ENCODE measurements at places on chromosomes 2 and 18.

- DNase-seq = no peak
These were observed 41.1 kb downstream of the MBD2 start for GRCh38 chr18:54183390-54183789.

DNA sequence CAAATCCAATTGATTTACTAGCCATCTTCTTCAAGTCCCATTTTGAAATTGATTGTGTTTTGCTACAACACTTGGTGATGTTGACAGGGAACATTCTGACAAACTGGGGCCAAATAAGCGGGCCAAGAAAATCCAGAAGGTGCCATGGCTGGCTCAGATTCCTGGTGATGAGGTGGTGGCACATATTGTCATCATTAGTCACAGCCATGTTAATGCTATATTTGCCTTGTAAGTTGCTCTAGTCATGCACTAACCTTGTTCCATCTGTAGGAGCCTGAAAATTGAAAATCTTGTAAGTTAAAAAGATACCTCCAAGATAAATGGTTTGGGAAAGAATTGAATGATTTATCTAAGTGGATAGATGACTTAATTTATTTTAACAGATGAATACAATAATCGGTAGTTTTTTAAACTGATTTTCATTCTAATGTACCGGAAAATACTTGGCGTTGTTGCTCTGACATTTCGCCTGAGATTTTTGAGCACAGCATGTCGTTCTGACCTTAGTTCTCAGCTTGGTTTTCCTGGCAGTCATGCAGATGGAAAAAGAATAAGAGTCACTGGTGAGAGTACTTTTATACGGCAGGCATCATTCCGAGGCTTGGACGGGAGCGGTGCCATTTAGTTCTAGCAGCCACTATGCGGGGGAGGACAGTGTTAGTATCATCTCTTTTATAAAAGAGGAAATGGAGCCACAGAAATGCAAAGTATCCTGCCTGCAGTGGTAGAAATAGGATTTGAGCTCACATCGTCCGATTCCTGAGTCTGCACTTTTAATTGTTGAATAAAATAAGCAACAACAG, 133.9 kb downstream of the ZNF532 start:
- DNase-seq = no peak

GRCh38 chr18:28004606-28005005, 172.3 kb downstream of the CDH2 start:
- no peak for DNase-seq

- DNase-seq = no peak
These were observed 18.9 kb downstream of the ATP8B1 start for GRCh38 chr18:57784034-57784800.

DNA sequence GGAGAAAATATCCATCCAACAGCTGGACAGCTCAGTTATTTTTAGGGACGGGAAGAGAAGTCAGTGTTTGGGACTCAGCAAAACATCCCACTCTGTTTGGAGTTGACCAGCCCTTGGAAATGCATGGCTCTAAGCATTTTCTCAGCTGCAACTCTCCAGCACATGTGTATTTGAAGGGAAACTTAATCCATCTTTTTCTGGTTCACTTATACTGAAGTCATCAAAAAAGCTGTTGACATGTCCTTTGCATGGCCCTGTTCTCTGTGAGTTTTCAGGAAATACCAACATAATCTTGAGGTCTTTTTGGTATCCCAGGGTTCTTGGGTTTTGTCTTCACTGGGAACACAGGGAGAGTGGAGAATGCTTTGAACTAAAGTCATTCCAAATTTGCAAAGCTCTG, 91.9 kb upstream of the CELF4 start:
- no peak for DNase-seq

DNA sequence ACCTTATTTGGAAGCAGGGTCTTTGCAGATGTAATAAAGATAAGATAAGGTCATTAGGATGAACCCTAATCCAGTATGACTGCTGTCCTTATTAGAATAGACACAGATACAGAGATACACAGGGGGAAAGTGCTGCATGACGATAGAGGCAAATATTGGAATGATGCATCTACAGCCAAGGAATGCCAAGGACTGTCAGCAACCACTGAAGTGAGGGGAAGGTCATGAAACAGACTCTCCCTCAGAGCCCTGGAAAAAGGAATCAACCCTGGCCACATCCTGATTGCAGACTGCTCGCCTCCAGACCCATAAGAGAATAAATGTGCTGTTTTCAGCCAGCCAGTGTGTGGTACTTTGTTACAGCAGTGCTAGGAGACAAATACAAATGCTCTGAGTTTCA, 14.8 kb downstream of the TMEM237 start:
- no peak for DNase-seq

DNA sequence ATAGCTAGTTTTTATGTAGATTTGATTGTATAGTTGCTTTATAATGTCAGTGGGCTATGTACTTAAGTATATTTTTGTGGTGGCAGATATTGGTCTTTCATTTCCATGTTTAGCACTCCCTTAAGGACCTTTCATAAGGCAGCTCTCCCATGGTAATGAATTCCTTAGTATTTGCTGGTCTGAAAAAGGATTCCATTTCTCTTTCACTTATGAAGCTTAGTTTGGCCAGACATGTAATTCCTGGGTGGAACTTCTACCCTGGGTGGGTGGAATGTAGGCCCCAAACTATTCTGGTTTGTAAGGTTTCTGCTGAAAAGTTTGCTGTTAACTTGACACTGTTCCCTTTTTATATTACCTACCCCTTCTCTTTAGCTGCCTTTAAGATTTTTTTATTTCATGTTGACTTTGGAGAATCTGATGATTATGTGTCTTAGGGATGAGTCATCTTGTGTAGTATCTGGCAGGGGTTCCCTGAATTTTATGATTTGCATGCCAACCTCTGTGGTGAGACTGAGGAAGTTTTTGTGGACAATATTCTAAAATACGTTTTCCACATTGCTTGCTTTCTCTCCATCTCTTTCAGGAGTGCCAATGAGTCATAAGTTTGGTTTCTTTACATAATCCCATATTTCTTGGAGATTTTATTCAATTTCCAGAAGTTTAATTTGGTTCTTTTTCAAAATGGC, 65.4 kb upstream of the VRK2 start:
- DNase-seq = no peak

GRCh38 chr2:137031731-137032130, 266.4 kb downstream of the THSD7B start:
- no peak for DNase-seq

GRCh38 chr2:18243816-18244215, 316.6 kb downstream of the RDH14 start:
- no peak for DNase-seq

GRCh38 chr2:149739171-149739882, 151.8 kb upstream of the MMADHC start:
- DNase-seq = no peak

DNA sequence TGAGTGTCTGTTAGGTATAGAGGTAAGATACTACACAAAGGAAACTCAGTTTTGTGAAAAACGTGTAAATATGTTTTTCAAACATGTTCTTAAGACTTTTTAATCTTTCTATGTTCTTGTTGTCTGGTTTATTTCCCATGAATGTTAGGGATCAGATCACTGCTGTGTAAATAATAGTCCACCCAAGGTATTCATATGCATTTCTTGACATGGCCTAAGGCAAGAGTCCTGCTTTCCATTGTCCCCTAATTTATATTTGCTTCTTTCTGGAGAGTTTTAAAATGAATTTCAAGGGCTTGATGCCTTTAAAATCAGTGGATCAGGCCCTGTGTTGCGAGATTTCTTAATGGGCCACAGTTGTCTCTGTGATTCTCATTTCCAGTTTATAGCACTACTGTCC, 28.9 kb downstream of the CRIM1 start:
- no peak for DNase-seq

DNA sequence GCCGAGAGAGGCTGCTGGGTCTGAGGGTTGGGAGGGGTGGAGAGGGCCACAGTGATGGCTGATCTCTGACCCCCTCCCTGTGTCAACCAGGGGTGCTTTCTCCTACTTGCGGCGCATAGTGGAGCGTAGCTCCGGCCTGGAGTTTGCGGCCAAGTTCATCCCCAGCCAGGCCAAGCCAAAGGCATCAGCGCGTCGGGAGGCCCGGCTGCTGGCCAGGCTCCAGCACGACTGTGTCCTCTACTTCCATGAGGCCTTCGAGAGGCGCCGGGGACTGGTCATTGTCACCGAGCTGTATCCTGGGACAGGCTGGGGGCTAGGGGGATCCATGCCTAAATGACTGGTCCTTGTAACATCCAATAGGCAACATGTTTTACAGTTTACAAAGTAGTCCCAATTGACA, 20.9 kb upstream of the GMPPA start:
- DNase-seq = no peak

- no peak for DNase-seq
These were observed 2.1 kb upstream of the RGPD4 start for GRCh38 chr2:107824451-107825205.

- DNase-seq = peak; percentile 24
These were observed 120.8 kb downstream of the NFATC1 start for GRCh38 chr18:79516441-79516931.

DNA sequence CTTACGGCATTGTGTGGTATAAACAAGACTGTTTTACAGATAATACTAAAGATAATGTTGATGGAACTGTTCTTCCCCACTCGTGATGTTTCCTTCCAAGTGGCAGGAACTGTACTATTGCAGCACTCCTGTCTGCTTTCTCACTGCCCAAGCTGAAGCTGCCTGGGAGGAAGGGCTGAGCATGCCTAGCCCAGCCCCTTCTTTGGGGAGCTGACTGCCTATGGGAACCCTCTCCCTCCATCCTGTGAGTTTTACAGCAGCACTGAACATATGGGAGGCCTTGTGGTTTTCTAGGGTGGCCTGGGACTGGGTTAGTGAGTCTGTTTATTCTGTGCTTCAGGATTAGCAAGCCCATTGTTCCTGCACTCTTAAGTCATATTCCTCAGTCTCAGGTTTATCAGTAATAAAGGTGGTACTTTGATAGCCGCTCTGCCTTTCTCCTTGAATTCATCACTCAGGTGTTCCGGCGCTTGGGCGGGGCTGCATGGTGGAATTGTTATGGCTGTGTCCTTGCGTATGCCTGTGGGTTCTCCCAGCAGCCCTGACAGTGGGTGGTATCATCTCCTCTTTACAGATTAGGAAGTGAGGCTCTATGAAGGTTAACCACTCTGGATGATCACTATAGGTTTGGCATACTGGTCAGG, 379.7 kb downstream of the PTPRM start:
- peak; percentile 55 for DNase-seq

DNA sequence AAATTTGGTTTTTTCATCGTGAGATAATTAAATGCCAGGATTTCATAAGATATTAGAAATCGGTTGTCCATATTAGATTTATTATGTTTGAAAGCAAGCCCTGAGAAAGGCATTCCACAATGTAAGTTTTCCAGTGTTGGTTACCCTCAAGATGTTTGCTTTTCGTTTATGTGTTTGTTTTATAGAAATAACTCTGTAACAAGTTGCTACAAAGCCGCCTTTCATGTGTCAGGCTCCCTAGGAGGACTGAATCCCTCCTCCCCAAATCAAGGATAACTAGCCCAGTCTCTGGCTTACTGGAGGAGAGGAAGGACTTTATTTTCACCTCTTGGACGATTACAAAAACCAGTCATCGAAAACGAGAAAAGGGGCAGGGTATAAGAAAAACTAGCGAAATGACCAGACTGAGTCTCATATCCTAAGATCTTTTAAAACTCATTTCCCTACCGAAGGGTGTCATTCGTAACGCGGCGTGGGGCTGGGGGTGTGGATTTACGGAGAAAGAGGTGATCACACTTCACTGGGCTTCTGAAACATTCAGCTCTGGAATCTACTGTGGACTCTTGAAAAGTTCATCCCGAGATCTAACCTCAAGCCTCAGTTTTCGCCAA, 1.0 kb upstream of the PEX13 start:
- DNase-seq = no peak

DNA sequence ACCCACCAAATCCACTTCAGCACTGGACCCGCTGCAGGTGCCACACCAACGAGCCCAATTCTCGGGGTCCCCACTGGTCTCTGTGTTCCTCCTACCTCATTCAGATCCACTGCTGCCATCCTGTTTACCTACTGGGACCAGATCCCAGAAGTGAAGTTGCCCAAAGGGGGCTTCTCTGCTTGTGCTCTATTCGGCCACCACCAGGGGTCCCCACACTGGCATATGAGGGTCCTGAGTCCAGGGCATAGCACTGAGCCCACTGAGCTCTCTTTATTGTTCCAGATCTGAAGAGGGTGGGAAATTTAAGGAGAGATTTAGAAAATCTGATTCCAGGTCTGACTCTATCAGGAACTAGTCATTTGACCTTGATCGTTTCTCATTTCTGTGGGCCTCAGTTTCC, 2.4 kb downstream of the GPR45 start:
- DNase-seq = no peak

GRCh38 chr2:72156872-72157271, 9.2 kb upstream of the CYP26B1 start:
- DNase-seq = no peak

DNA sequence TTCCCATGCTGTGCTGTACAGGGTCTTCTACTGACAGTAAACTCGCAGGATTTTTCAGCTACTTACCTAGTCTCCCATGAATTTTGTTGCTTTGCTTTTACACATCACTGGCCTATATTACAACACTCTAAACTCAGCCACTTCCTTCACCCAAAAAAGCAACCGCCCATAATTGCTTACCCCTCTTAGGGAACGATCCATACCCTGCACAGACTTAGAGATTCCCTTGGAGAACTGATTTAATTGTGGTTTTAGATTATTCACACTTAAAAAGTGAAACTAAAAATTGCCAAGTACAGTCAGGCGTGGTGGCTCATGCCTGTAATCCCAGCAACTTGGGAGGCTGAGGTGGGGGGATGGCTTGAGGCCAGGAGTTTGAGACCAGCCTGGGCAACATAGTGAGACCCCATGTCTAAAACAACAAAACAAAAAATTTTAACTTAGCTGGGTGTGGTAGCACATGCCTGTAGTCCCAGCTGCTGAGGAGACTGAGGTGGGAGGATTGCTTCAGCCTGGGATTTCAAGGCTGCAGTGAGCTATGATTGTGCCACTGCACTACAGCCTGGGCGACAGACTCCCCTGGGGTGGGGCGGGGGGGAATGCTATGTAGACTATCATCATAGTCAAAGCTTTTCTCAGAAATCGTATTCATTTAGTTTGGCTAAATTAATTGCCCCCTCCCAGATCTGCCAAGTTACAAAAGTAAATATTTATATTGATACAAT, 19.3 kb downstream of the MRPL30 start:
- DNase-seq = no peak

GRCh38 chr18:13220361-13220991, 1.9 kb downstream of the LDLRAD4 start:
- no peak for DNase-seq

DNA sequence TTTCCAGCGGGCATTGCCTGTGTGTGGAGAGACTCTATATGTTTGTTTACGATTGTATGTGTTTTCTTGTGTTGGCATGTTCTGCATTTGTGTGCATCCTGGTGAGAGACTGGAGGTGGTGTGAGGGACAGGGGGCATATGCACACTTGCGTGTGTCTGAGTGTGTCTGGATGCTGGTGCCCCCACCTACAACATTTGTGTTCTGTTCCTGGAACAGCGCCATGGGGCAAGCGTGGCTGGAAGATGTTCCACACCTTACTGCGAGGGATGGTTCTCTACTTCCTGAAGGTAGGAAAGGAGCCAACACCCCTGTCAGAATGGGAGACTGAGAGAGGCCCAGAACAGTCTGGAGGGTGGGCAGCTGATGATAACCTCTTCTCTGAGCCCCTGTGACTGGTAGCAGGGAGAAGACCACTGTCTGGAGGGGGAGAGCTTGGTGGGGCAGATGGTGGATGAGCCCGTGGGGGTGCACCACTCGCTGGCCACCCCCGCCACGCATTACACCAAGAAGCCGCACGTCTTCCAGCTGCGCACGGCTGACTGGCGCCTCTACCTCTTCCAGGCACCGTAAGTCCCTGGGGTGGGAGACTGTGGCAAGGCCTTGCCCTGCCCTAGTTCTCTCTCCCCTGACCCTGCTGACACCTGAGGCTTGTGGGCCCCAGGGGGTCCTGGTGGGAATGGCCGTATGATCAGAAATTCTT, 23.7 kb downstream of the PSD4 start:
- DNase-seq = no peak

Data from CD4-positive, alpha-beta T cell (primary cell).